Hindlimb muscle (tissue), 1 donor: ENCODE measurements at places on chromosomes 1 and 21.

DNA sequence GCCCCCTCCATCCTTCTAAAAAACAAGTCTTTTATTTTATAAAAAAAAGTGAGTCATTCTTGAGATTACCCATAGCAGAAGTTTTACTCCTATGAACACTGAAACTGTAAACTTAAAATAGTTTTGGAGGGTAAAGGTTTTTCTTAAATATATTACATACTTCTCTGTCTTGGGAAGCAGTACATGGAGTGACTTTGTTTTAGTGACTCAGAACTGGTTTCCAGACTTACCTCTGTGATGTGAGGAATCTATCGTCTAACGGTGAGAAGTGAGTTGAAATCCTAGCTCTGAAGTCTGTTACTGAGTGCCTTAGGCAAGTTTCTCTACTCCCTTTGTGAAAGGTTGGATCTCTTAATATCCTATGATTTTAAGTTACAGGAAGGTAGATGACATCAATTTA, 176.3 kb upstream of the POU3F1 start:
- DNase-seq: no peak

DNA sequence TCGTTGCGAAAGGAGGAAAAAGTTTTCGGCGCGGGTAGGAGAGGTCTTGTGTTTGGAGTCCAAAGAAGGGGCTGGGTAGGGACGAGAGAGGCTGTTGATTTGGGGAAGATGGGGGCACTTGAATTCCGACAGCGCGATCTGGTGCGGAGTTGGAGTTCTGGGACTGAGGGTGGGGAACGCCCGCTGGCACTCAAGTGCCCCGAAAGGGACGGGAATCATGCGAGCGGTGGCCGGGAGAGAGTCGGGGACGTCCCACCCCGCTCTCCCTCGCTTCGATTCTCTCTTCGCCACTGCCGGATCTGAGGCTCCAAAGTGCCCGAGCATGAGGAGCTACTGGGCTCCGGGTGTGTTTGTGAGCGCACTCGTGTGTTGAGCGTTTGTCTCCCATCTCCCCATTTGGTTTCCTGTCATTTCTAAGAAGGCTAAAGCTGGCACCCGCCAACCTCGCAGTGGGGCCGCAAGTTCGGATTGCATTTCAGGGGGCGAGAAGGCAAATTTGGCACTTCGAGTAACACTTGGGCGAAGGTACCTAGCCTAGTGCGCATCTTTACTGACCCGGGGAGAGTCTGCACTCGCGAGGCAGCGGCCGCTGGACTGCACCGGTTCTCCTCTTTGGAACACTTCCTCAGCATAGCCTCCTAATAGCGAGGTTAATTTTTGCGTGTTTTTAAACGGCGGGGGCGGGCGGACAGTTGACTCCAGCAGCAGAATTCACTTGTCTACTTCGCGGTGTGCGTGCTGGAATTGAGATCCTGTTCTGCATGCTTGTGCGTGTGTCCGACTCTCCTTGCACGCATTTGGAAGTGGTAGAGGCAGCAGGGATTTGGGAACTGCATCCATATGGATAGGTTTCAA, 1.2 kb downstream of the CHRM3 start:
- DNase-seq: no peak

- DNase-seq: no peak
These were observed 316.2 kb downstream of the MATN1 start for GRCh38 chr1:30406996-30407864.

- no peak for DNase-seq
These were observed 35.7 kb downstream of the ETS2 start for GRCh38 chr21:38841472-38841871.

- no peak for DNase-seq
These were observed 4.4 kb upstream of the ACTRT2 start for GRCh38 chr1:3016641-3017439.

DNA sequence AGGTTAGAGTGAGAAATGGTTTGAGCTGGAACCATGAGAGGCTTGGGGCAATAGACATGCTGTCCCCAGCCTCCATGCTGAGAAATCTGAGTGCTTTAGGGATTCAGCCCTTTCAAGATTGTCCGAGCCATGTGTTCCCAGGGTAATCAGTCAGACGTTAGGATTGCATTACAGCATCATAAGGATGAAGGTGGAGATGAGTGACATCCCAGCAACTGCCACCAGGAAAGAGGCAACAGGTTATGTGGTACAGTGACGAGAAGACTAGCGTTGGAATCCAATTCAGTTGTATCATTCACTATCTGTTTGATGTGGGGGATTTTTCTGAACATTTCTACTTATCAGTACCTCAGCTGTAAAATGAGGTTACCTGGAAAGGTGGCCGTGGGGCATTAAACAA, 1.7 kb downstream of the CAMK1G start:
- DNase-seq: no peak
